ENCODE measurements at places on chromosomes 5 and 9.

DNA sequence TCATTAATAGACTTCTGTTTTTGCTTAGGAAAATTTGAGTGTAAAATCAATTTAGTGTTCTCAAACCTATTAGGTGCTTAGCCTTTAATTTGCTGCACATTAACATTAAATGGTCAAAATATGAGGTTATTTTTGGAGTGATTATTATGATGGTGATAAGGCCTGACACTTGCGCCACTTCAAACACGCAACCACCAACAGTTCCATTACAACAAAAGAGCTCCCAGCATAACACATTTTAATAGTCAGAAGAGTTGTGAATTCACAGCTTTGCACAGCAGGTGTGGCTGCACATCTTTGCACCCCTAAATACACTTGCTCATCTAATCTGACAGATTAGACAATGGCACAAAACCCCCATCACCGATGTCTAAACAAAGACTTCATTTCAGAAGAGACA, 940.7 kb downstream of the NR2F1-AS1 start:
- DNase-seq, result no peak

GRCh38 chr5:119284031-119284430, 71.8 kb upstream of the TNFAIP8 start:
- no peak for DNase-seq

DNA sequence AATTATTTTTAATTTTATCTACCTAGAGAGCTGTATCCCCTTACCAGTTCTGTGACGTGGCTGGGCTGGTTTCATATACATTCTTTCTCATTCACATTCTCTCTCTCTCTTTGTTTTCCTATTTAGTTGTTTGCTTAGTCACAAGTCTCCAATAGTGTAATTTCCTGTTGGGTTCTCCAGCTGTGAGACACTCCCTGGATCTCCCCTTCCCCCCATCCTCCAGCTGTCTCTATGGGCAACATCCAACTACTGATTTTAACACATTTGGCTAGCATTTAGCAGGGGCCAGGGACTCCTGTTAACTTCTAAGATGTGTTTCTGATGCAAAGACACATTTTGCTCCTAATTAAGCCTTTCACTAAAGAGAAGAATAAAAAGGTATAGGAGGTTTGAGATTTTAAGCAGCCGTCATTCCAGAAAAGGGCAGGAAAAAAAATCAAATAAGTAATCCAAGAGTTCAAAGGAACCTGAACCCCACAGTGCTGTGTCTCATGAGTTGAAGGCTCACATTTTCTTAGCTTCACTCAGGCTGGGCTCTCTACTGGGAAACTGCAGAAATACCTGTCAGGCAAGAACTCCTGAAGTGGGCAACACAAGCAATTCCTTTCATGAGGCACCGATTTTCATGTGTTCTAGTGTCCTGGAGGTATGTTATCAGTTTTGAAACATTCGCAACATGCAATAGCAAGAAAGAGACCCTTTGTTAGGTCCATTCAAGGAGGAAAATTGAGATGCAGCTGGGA, 198.7 kb upstream of the C9orf72 start:
- DNase-seq, result no peak

GRCh38 chr5:54785729-54786591, 199.4 kb downstream of the ESM1 start:
- no peak for DNase-seq

DNA sequence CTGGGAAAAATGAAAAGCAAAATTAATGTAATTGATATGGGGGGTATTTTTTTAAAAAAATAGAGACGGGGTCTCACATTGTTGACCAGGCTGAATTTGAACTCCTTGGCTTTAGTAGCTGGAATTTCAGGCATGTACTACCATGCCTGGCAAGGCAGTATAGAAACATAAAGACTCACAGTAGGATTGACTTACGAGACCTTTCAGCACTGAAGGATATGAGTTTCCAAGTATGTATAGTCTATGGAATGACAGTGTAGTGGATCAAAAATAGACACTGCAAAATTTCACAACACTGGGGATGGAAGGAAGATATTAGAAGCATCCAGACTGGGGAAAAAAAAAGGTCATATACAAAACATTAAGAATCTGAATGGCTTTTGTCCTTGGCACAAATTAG, 6.8 kb downstream of the DCP2 start:
- no peak for DNase-seq

- DNase-seq, result no peak
These were observed 58.3 kb upstream of the TLX3 start for GRCh38 chr5:171250738-171251137.

DNA sequence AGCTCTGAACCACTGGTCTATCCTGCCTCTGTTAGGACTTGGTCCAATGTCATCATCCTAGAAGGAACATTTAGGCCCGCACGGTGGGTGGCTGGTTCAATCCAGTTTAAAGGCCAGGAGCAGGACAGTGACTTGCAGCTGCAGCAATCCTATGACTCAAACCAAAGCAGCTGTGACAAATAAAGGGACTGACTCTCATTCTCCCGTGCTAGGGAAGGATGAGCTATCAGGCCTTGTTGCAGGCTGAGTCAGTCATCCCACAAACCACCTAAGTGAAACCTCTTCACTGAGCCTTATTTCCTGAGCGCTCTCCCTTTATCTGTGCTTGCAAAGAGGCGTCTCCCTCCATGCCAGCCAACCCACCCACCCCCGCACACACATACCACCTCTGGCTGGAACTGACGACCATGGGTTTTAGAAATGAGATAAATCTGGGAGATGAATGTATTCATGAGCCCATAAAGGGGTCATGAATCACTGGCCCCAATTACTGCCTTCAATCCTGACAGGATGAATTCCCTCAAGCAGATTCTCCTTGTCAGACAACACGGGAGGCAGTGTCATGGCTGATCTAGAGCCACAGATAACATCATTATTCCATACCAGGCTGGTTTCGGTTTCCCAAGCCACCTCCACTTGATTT, 93.4 kb downstream of the KCNIP1 start:
- no peak for DNase-seq

DNA sequence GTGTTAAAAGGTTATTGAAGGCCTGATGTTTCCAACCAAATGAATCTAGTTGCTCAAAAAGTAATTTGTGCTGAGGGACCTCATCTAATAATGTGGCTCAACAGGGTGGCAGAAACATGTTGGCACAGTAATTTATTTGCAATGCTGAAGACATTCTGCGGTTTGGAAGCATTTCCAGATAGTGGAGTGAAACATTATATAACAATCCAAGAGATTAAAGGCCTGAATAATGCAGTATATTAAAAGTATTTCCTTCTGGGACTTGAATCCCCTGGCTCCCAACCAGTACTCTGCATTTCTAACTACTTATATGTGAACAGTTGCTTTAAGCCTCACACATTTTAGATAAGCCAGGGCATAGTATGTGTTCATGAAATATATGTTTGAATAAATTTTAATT, 25.9 kb upstream of the ALDH1A1 start:
- no peak for DNase-seq

GRCh38 chr5:14706615-14707021, 42.1 kb downstream of the OTULIN start:
- DNase-seq, result no peak

DNA sequence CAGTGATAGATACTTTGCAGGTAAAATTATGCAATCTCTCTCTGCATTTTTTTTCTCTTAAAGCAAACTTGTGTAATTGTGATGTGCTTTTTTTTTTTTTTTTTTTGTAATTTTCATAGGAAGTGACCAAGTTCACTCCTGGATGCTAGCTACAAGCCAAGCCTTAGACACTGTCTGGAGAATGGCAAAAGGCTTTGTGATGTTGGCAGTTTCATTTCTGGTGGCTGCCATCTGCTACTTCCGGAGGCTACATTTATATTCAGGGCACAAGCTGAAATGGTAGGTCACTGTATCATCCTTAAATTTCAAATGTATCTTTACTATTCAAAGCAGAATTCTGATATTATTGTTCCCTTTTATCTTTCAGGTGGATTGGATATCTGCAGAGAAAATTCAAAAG, 19.3 kb downstream of the OTULINL start:
- no peak for DNase-seq

GRCh38 chr5:173557123-173557903, 59.1 kb downstream of the BOD1 start:
- DNase-seq, result no peak

DNA sequence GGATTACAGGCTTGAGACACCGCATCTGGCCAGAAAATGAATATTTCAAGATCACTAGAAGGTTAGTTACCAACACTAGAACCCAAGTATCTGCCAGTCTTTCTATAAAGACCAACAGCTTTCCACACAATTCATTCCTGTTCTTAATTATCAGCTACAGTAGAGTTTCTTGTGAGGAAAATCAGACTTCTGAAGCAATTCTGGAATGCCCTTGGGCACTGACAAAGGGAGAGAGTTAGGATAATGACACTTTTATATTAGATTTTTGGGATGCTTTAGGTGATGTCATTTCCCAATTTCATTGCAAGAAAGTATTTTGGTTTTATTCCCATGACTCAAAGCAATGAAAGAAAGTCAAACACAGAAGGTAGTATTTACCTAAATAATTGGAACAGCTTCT, 497.0 kb upstream of the TUSC1 start:
- DNase-seq, result no peak

GRCh38 chr9:115466756-115467155, 348.8 kb upstream of the TNC start:
- DNase-seq, result no peak

DNA sequence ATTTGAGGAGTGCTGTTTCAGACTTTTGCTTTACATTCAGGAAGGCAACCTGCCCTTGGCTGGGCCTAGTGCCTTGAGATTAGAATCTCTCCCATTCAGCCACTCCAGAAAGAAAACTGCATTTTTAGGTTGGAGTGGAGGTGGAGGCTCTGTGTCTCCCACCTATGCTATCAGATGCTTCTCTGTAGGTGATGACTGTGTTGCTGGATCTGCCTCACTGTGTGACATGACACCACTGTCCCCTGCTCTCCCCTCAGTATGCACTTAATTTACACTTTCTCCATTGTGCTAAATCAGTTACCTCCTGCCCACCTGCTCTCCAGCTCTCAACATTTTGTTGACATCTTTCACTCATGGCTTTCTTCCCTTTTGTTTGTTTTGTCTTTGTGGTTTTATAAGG, 265.8 kb downstream of the TENT4A start:
- no peak for DNase-seq

- DNase-seq, result no peak
These were observed 19.8 kb downstream of the CKMT2 start for GRCh38 chr5:81252904-81253303.

GRCh38 chr5:4511996-4512656, 628.0 kb upstream of the ADAMTS16 start:
- no peak for DNase-seq

DNA sequence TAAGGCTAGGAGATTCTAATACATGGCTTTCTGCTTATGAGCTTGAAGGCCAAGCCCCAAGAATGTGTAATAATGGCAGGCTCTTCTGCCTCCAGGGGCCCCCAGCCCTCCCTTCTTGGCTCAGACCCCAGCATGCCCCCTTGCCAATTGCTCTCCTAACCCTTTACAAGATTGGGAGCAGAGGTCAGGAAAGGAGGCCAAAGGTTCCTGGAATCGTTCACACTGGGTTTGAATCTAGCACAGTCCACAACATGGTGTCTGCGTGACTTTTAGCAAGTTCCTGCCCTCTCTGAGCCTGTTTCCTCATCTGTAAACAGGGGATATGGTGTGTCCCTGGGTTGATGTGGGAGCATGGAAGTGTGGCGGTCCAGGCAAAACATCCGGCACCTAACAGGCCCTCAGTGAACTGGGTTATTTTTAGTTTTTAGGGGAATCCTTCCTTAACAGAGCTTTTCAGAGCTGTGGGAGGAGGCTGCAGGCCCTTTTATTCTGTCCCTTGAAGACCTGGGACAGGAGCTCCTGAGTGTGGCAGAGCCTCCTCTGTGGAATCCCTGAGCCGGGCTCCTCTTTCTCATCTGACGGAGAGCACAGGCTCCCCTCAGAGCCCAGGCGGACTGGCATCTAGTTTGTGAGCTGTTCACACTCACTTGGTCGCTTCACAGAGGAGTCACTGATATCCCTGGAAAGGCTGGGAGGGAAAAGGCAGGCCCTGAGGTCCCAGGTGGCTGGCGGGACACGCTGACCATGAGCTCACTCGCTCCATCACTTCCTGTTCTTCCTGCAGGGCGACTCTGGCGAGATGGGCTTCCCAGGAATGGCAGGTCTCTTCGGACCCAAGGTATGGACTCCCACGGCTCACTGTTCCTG, 23.4 kb upstream of the ORM1 start:
- no peak for DNase-seq

GRCh38 chr9:91144769-91145168, 216.9 kb downstream of the AUH start:
- DNase-seq, result no peak

- no peak for DNase-seq
These were observed 1342.4 kb upstream of the DMAC1 start for GRCh38 chr9:9142001-9142400.

- DNase-seq, result no peak
These were observed 276.6 kb downstream of the ASTN2 start for GRCh38 chr9:117138231-117138630.
